Suprapubic skin (tissue), 4 donors: ENCODE measurements at places on chromosomes 7 and 10. TPM values are rescaled to one million over a fixed set of nuclear protein-coding genes. Genes with fewer than 3 reads are reported as not detected.

DNA sequence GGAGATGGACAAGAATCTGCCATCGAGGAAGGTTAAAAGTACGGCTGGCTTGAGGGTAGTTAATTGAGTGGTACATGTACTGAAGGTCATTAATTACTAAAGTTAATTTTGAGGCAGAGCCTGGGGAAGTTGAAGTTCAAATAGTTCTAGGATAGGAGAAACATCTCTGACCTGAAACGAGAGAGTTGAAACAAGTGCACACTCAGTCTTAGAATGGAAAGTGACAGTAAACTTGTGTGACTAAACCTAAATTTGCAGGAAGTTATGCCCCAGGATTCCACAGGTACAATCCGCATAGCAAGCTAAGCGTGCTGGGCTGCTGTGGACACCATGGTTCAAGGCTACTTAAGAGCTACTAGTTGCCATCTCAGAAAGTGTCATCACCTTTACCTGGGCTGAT, 209.9 kb downstream of the CHCHD3 start:
- DNase-seq = no peak

DNA sequence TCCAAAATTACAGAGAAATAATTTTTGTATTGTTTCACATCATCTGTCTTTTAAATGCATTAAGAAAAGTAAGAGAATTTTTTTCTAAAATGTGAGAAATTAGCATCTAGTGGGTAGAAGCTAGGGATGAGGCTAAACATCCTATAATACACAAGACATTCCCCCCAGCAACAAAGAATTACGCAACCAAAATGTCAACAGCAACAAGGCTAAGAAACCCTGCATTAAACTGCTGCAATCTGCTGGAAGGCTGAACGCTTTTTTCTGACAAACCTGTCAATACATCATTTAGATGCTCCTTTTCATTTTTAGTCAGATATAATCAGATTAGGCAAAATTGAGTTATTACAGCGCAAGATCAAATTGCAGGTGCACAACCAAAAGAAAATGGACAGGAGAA, 162.2 kb downstream of the C1GALT1 start:
- DNase-seq = no peak

DNA sequence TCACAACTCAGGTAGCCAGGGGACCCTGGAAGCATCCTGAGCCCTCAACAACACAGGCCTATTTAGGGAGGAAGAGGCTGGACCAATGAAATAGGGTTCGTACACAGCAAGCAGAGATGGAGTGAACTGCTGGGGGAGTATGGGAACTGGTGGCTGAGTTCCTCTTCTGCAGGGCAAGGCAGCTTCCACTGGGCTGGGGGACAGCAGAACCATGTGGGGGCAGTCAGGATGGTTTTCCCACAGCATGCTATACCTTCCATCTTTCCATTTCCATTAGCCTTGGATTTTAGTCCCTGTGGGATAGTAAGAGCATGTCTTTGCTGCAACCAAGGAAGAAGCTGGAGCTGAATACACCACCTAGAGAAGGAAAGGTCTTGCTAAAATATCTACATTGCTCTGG, 370.6 kb downstream of the CCSER2 start:
- DNase-seq = no peak

DNA sequence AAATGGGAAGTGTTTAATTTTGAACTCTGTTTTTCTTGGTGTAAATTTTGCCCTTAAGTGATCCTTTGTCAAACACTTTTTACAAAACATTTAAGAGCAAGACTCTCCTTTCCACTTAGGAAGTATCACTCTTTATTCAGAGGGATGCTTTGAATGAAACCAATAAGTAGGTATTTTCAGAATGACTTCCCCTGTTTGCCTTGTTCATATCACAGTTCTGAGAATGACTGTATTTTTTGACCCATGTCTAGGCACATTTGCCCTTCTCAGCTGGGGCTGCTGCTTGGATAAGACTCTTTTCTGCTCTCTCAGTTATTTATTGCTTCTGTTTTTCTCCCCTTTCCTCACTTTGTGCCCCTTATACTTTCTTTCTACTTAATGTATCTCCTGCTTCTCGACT, 98.2 kb downstream of the CCNY start:
- DNase-seq = no peak

- DNase-seq = no peak
Observed at GRCh38 chr10:72146559-72147323, 58.4 kb upstream of the SPOCK2 start.

DNA sequence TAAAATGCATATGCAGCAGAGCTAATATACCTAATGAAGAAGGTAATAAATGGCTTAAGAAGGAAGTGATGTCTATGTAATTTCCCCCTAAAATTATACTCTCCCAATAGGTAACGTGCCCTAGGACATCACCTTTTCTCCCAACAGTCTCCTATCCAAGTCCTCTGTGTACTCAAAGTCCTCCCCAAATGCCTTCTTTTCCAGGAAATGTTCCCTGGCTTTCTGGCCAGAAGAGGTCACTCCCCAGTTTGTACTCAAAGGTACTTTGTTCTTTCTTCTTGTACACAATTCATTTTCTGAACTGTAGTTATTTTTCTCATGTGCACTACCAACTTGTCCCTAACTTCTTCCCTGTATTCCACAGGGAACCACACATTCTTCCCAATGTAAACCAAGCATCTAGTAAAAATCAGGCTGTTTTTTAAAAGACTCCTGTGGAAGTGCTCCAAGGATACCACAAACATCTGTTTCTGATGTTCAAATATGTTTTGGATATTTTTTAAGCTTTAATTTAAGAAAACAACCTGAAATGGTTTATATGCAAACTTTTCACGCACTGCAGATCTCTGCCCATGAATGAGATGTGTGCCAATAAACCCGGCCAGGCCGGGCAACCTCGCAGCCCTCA, 262.3 kb upstream of the KLF14 start:
- no peak for DNase-seq

DNA sequence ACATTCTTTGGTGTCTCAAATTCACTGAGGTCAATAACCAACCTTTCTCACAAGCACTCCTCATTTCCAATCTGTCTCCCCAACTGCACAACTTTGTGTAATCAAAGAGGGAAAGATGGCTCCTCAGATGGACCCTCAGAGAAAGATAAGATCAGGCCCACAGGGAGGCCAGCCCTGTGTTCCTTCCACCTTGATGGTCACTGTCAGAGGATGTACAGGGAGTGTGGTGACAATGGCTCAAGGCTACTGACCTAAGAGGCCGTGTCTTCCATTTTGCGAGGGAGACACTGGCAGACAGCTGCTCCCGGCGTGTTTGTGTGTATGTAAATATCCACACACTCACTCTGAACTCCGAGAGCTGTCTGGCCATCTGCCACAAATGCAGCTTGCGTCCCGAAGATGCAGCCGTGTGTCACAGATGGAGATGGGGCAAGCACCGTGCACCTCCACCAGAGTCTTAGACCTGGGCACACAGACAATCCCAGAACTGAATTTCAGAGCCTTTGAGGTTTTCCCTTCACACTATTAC, 712.1 kb upstream of the NRP1 start:
- DNase-seq = no peak

GRCh38 chr7:116809636-116810266, 52.6 kb upstream of the CAPZA2 start:
- no peak for DNase-seq

- DNase-seq = no peak
Observed at GRCh38 chr7:146176860-146177259, 60.3 kb downstream of the CNTNAP2 start.

DNA sequence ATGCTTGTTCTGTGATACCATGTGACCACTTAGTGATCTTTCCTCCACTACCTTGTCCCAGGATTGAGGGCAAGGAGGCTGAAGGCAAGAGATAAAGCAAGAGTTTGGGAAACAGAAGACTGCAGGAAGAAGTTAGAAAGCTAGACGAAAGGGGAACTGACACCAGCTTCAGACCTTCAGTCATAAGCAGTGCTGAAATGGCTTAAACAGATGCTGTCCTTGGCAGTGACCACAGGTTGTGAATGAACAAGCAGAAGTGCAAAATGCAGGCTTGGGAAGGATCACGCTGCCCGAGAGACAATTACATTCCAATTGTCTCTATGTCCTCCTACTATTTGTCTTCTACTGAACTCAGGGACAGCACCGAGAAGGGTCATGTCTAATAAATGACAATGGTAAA, 704.9 kb upstream of the AUTS2 start:
- no peak for DNase-seq

GRCh38 chr10:30701451-30702173, 72.1 kb upstream of the LYZL2 start:
- DNase-seq = no peak

DNA sequence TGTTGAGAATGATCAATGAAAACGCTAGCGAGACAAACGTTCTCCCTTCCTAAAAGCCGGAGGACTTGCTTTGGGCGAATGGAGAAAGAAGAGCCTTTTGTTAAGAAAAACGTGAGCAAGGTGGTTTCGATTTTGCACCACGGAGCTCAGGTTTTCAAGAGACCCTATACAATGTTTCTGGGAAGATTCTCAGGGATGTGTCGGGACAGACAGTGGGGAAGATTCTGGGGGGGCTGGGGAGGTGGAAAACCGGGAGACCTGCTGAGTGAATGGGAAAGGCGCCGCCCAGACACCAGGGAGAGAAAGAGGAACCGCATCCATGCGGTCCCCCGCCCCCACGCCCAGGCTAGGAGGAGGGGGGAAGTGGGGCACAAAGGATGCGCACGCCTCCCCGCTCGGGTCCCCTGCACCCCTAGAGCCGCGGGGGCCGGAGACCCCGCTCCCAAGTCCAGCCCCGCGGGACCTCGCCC, 745 bp downstream of the YWHAG start:
- peak; percentile 86 for DNase-seq

DNA sequence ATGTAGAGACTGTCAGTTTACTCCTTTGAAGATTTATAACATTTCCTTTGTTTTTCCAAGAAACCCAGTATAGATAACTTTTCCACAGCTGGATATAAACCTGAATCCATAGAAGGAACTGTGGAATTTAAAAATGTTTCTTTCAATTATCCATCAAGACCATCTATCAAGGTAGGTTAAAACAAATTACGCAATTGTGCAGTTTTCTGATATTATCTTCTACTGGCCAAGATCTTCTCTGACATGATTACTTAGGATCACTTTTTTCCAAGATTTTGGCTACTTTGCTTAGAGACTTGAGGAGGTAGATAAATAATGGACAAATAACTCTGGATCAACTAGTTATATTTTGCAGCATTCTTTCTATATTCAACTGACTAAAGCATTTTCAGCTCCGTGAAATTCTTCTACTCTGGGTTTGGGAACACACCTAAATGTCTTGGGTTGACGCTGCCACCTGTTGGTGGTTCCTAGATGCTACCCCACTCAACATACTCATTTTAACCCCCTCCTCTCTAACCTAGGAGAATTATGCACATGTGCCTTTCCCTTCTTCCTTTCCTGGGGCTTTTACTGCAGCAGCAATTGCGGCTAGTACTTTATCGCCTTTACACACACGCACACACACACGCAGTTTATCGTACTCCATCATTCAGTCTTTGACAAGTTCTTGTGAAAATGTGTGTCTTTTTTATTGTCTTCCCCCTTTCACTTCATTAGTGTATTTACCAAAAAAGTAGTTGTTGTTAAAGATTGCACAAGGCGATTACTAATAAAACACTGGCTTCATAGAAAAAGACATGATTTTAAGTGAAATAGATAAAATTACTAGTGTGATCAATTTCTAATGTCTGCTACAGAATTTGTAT, 32.7 kb downstream of the ABCB5 start:
- DNase-seq = no peak

DNA sequence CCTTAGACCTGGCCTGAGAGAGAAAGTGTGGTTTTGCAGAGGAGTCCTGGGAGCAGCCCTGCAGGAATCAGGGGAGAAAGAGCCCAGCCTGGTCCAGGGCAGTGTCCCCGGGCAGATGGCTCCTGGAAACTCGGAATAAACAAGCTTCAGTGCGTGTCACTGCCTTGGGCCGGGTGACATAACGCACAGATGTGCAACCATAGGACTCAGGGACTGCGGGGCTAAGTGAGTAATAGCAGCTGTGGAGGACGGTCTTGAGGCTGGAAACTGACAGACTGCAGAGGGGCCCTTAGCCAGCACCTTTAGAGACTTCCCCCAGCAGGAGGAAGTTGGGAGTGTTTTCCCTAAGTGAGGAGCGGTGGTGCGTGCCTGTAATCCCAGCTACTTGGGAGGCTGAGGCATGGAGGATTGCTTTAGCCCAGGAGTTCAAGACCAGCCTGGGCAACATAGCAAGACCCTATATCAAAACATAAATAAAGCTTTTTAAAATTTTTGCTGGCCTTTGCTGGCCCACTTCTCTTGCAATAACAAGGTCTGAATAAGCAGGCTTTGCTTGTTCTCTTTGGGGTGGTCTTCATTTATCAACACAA, 5.3 kb upstream of the CLIP2 start:
- no peak for DNase-seq

Gene CASP7
- 20.0 TPM for total RNA-seq

Gene IFIT2
- total RNA-seq = 1.7 TPM

Gene ABCC2
- 4.4 TPM for total RNA-seq

Gene ERVW-1
- total RNA-seq = not detected
